ENCODE measurements at places on chromosomes 4 and X. TPM values are rescaled to one million over a fixed set of nuclear protein-coding genes. Genes with fewer than 3 reads are reported as not detected.

SUV39H1 gene
- polyA plus RNA-seq, result 10.1 TPM

PACRGL gene
- polyA plus RNA-seq, result 14.0 TPM

CXCL1 gene
- polyA plus RNA-seq, result 1.4 TPM

PRR32 gene
- polyA plus RNA-seq, result not detected

TCEAL5 gene
- polyA plus RNA-seq, result 38.4 TPM

DMRTC1 gene
- polyA plus RNA-seq, result 0.83 TPM

DNA sequence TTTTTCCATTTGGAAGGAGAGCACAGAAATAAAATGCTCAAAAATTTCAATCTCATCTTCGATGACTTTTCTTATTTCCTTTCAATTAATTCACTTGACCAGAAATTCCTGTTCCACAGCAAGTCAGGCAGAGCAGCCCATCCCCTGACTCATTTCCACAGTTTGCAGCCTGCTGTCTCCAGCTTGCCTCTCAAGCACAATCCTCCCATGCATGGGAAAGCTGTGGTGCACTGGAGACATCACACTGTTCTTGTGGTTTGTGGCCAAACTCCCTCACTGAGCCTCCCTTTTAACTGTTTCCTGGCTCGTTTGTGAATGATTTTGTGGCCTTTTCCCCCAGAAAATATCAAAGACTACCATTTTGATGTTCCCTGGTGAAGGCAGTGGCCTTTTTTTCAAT lies 114.0 kb upstream of the ENPEP start:
- DNase-seq, result no peak

- DNase-seq, result peak; percentile 69
Measured at GRCh38 chr4:158850800-158851644, 82.2 kb downstream of the FNIP2 start.

DNA sequence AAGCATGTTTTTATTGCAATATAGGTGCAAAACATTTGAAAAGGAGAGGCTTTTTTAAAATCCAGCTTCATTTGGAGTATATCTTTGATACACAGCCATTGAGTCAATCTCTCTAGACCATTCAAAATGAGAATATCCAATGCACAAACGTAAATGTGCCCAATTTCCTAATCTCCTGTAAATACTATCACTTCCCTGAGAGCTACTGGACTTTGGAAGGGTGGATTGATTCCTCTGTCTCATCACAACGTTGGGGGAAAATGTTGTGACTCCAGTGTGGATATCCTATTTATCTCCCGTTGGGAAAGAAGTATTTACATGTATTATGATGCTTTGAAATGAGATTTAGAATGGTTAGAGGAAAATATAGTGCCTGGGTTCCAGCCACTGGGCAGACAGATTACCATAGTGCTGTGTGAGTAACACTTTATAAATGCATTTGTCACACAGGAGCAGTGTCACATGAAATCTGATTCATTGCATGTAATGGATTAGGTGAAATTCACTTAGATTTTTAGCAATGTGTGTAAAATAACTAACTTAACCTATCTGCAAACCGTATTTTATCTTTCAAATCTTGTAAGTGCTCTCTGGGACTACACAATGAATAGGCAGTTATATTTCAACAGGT lies 64.4 kb upstream of the VCX3A start:
- no peak for DNase-seq

DNA sequence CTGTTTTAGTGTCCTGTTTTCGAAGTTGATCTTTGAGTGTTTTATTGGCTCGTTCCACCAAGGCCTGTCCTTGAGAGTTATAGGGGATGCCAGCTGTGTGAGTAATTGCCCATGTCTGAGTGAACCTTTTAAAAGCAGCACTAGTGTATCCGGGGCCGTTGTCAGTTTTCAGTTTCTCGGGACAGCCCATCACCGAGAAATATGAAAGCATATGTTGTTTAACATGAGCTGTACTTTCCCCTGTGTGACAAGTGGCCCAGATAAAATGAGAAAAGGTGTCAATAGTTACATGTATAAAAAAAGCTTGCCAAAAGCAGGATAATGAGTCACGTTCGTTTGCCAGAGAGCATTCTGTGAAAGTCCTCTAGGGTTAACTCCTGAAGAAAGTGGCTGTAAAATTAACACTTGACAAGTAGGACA lies 48.6 kb upstream of the RASSF6 start:
- no peak for DNase-seq

DNA sequence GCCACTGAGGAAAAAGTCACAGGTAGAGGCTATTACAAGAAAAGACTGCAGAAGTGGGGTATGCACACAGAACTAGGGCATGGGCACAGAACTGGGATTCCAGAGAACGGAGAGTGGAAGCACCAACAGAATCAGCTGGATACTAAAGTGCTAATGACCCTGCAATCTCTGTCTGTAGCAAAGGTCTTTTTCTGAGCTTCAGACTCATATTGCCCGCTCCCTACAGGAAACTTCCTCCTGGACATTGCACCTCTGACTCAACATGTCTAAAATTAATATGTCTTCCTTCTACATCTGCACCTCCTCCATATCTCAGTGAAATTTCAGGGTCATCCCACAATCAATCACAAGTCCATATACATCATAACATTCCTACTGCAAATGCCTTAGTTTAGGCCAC lies 5.3 kb upstream of the CAMK2D start:
- no peak for DNase-seq

- DNase-seq, result no peak
Measured at GRCh38 chrX:9349572-9350494, 115.0 kb upstream of the TBL1X start.

GRCh38 chr4:66367043-66367660 lies 696.9 kb upstream of the EPHA5 start:
- DNase-seq, result peak; percentile 49

DNA sequence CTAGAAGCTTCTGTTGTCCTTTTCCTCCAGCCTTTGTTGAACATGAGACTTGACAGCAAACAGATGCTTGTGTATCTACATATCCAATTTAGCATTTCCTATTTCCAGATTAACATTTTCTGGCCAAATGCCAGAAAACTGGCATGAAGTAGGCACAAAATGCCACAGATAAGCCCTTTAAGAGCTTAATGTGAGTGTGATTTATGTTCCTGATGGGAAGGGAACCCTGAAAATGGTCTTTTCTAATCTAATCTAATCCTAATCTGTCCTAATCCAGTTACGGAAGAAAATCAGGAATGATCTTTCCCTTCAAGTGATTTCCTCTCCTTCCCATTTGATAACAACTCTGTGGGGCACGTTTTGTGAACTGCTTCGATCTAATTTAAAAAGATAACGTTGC lies 133.0 kb upstream of the C1QTNF7 start:
- DNase-seq, result peak; percentile 36

- no peak for DNase-seq
Measured at GRCh38 chr4:10605031-10605430, 79.5 kb downstream of the CLNK start.

DNA sequence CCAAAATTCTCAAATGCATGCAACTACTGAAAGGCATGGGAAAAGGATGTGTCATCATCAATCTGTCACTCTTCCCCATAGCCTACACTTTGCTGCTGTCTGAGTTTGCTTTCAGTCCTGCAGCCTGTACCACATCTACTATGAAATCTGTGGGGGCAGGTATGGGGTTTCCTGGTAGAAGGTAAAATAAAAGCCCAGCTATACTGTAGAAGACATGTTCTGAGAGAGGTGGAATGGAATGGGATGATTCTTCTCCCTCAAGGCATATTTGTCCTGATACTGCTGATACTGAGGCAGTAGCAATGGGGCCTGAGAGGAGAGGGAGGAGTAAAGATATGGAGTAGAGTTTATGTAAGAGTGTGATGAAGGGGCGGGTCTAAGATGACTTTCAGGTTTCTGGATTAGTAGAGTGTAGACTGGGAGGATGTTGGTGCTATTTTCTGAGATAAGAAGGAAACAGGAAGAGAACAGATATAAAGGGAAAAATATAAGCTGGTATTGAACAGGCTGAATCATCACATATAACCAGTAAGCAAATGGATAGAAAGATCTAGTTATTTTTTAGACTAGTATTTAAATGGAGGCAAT lies 38.7 kb upstream of the GYPA start:
- DNase-seq, result no peak

DNA sequence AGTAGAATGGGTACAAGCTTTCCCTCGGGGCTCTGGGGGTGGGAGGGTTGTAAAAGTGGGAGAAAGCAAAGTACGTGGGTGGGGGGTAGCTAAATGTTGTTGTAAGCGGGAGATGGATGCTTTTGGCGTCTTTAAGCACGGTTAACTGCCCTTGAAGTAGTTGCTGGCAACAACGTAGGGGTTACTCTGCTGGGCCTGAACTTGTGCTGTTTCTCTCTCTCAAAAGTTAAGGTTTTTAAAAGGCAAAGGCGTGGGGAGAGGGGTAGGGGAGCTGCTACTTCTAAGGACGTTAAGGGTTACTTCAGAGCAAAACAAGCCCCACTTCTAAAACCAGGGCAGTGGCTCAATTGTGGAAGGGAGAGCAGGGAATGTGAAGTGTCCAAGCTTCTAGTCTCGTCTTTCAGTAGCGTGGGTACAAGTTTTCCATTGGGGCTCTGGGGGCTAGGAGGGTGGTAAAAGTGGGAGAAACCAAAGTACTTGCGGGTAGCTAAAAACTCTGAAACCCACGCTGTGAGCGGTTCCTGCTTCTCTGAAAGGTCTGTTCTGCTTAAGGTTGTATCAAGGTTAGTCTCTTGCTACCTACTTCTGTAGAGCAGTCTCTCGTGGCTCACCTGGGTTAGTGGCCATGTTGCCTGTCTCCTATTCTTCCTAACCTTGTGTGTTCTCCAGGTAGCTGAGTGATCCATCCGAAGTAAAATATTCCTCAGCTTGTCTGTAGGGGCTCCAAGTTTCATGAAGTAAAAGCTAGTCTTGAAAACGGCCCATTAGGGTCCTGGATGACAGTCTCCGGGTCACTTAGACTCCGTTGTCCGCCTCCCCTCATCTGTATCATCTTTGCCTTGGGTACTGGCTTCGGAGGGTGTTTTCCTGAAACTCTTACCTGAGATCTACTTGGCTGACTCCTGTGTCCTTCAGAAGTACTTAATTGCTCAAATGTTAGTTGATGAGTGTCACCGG lies 1.7 kb upstream of the WDR1 start:
- no peak for DNase-seq

GRCh38 chr4:47531241-47531953 lies 46.3 kb downstream of the ATP10D start:
- DNase-seq, result no peak

DNA sequence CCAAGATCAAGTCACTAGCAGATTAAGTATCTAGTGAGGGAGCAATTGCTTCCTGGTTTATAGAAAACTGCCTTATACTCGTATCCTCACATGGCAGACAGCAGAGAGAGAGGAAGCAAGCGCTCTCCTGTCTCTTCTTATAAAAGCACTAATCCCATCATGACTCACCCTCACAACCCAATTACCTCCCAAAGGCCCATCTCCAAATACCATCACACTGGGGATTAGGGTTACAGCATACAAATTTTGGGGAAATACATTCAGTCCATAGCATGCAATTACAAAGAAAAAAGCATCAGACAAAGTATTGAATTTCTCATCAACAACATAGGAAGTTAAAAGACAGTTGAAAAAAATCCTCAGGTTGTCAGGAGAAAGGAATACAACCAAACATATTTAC lies 292.6 kb downstream of the IQCM start:
- DNase-seq, result no peak

- DNase-seq, result no peak
Measured at GRCh38 chr4:27059446-27059845, 198.8 kb downstream of the STIM2 start.

- no peak for DNase-seq
Measured at GRCh38 chr4:125546272-125546671, 231.5 kb downstream of the FAT4 start.

Measured in brain (organoid and tissue), 16 donors.